ENCODE measurements at places on chromosomes 1 and 21.

GRCh38 chr1:53276153-53276901 lies 38.0 kb upstream of the MAGOH start:
- no peak for DNase-seq

DNA sequence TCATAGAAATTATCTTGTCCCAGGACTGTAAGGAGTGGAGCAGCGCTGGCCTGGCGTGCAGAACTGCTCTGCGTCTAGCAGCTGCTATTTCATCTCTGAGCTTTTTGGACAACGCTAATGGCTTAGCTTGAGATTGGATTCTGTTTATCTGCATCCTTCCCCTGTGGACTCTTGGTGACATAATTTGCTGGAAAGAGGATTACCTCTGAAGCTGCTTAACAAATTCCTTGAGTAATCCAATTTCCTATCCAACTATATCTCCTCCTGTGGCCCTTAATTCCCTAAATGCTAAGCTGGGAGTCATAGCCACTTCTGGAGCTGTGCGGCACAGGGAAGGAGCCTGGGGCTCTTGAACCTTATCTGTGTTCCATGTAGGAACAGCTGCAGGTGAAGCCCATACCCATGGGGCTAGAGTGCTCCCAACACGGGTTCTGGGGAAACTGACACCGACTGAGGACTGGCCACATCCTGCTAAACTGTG lies 43.2 kb downstream of the IL6R start:
- DNase-seq, result no peak

GRCh38 chr1:205832326-205832751 lies 17.6 kb downstream of the PM20D1 start:
- DNase-seq, result no peak

DNA sequence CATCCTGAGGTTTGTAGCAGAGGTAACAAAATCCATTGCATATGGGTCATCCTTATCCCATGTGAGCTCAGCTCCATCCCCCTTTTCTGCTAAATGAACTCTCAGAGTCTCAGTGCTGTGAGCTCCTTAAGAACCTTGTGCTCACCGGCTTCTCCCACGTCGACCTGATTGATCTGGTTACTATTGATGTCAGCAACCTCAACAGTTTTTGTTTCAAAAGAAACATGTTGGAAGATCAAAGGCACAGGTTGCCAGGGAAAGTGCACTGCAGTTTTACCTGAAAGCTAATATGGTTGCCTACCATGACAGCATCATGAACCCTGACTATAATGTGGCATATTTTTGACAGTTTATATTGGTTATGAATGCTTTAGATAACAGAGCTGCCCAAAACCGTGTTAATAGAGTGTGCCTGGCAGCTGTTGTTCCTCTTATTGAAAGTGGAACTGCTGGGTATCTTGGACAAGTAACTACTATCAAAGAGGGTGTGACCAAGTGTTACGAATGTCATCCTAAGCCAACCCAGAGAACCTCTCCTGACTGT lies 131.4 kb downstream of the HS2ST1 start:
- DNase-seq, result peak; percentile 15

GRCh38 chr21:46226146-46226545 lies 2.4 kb downstream of the LSS start:
- no peak for DNase-seq

- DNase-seq, result peak; percentile 95
Observed at GRCh38 chr1:85330214-85330631, 53.8 kb upstream of the BCL10 start.

DNA sequence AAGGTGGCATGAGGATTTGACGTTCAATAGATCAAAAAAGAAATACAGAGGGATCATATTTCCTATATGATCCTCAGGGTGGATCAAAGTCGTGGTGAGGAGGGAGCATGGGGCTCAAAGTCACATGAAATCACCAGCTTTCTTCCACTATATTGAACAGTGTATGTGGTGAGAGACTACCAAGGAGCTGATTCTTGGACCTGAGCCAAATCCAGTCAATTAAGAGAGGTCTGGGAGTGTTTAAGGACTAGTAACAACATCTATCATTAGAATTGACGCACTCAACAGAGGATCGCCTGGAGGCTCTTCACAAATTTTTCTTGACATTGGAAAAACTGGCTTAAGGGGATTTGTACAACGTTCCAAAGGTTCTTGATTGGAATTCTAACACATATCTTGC lies 267.7 kb upstream of the PROX1 start:
- no peak for DNase-seq

- no peak for DNase-seq
Observed at GRCh38 chr1:207941665-207942064, 30.7 kb upstream of the CD34 start.

DNA sequence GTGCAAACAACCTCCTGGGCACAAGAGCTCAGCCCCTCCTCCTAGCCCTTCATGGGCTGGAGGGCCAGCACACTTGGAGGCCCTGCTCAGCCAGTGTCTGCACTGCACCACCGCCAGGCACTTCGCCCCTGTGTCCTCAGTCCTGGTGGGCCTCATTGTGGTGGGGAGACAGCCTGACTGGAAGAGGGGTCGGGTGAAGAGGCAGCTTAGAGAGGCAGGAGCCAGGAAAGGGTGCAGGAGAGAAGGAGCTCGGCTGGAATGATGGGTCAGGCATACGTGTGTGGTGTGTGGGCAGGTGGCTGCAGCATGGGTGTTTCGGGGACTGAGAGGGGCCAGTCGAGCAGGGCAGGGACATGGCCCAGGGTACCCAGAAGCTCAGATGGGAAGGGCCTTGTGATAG lies 4.1 kb downstream of the WNT3A start:
- no peak for DNase-seq

GRCh38 chr1:49052102-49052501 lies 275.4 kb upstream of the BEND5 start:
- no peak for DNase-seq

- no peak for DNase-seq
Observed at GRCh38 chr1:54872036-54872331, 15.0 kb downstream of the DHCR24 start.

- peak; percentile 82 for DNase-seq
Observed at GRCh38 chr1:65435987-65436386, 15.5 kb downstream of the LEPR start.

DNA sequence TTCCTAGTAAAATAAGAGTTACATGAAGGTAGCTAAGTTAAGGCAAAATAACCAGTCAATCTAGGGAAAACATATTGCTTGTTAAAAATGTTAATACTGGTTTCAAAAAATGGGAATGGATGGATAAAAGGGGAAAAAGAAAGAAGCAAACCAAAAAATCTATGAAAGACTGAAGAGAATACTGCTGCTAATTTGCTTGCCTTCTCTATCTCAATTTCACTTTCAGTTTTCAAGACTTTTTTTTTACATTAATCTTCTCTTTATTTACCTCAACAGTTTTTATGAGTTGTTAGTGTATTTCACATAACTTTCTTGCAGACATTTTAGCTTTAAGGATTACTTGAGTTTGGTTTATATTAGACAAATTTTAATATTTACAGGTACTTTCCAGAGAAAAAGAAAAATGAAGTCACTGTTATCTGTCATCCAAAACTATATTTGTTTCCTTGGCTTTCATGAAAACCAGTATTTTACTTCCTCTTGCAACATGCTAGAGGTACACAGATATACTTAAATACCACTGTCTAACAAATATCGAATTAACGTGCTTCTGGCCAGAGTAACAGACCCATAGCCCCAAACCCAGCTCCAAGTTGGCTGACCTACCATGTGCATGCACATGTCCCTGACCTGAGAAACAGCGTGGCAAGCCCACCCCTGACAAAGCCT lies 70.7 kb downstream of the COL24A1 start:
- no peak for DNase-seq

GRCh38 chr1:61215676-61216289 lies 133.4 kb downstream of the NFIA start:
- no peak for DNase-seq

DNA sequence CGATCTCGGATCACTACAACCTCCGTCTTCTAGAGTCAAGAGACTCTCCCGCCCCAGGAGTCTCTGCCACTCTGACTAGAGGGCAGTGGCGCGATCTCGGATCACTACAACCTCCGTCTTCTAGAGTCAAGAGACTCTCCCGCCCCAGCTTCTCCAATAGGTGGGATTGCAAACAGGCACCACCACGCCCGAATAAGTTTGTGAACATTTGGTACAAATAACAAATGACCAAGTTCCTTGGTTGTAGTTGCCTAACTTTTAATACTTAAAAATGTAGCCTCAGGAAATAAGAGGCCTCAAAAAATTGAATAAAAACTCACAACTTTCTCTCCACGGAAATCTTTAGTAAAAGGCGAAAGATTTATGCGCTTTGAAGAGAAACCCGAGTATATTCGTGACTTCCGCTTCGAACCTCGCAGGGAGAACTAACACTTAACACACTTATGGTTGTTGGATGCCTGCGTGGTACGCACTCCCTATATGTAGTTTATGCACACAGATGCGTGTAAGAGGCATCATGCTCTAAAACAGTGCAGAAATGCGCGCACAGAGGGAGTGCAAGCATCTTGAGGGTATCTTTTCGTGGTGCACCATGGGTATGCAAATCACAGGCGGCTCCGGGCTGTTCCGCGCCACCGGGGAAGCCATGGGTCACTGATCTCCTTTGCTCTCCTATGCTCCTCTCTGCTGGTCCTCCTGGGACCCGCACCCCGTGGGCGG lies 11.4 kb downstream of the BTBD19 start:
- peak; percentile 98 for DNase-seq

- DNase-seq, result peak; percentile 40
Observed at GRCh38 chr1:94248956-94249688, 11.7 kb upstream of the ARHGAP29 start.

GRCh38 chr1:31625561-31626222 lies 8.2 kb downstream of the HCRTR1 start:
- DNase-seq, result peak; percentile 39

GRCh38 chr1:21514245-21514644 lies 5.0 kb downstream of the ALPL start:
- DNase-seq, result no peak

DNA sequence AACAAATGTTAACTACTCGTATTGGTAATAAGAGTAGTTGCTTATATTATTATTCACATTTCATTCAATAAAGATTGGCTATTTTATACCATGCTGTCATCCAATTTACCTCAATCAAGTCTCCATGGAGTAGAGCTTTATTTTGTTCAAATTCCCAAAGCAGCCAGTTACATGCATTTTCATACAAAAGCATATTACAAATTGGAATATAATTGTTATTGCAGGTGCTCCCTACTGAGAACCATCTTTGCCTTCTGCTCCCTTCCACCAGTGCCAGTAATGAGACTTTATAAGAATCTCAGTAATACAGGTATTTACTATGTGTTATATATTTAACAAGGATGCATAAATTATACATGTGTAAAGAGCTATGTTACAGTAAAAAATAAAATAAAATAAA lies 54.2 kb downstream of the FOXJ3 start:
- no peak for DNase-seq

DNA sequence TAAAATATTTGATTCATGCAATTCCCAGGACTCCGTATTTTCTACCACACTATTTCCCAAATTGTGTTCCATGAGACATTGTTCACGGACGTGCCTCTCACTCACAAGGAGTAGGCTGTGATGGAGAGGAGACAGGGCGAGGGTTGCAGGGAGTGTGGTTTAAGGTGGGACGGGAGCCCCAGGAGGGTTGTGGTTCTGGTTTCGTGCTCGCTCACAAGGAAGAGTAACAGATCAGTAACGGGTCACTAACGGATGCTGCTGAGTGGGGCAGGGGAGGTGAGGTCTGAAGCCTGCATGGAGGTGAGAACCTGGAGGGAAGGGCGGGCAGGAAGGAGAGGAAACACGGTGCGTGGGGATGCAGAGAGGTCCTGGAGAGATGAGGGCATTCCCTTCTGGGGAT lies 28.8 kb downstream of the TFF3 start:
- no peak for DNase-seq

GRCh38 chr1:219541946-219542345 lies 71.0 kb downstream of the ZC3H11B start:
- no peak for DNase-seq

GRCh38 chr1:206658981-206659273 lies 23.6 kb downstream of the DYRK3 start:
- no peak for DNase-seq

GRCh38 chr21:31929548-31929947 lies 56.7 kb downstream of the HUNK start:
- no peak for DNase-seq

GRCh38 chr1:6502000-6502891 lies 10.8 kb upstream of the PLEKHG5 start:
- DNase-seq, result no peak

DNA sequence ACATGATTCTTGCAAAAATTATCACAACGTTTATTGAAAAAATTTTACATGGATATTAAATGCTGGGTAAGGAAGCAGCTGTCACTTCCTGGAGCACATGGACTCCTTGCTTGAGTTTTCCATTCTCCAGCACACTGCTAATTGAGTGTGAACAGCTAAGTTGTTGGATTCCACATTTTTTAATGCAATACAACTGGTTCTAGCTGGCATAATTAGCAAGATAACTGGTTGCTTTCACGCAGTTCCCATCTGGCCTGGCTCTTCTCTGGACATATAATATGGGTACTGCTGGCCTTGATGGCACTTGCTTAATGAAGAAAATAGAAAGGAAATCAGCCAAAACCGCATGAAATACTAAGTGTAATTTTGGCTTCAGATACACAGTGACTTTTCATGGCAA lies 26.6 kb downstream of the RGS21 start:
- no peak for DNase-seq

- DNase-seq, result no peak
Observed at GRCh38 chr21:25967181-25967900, 203.2 kb downstream of the APP start.

DNA sequence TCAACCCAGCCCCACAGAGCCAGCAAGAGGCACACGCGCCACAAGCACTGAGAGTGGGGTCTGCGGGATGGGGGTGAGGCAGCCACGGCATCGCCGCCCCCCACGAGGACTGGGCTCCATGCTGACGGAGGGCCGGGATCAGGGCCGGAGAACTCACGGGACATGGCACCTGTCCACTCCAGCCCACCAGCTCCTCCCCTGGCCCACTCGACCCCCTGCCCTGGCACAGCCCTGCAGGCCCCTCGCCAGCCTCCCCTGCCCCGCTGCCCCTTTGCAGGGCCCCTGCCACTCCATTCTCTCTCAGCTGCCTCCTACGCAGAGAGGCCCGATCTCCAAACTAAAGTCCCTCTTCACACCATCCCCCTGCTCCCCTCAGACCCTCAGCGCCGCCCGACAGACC lies 134.0 kb downstream of the NPHP4 start:
- DNase-seq, result no peak

GRCh38 chr1:54926970-54927369 lies 40.0 kb upstream of the DHCR24 start:
- peak; percentile 39 for DNase-seq

- DNase-seq, result peak; percentile 16
Observed at GRCh38 chr1:39711104-39711965, 20.1 kb upstream of the HPCAL4 start.

- no peak for DNase-seq
Observed at GRCh38 chr1:217563179-217563578, 67.7 kb downstream of the GPATCH2 start.

DNA sequence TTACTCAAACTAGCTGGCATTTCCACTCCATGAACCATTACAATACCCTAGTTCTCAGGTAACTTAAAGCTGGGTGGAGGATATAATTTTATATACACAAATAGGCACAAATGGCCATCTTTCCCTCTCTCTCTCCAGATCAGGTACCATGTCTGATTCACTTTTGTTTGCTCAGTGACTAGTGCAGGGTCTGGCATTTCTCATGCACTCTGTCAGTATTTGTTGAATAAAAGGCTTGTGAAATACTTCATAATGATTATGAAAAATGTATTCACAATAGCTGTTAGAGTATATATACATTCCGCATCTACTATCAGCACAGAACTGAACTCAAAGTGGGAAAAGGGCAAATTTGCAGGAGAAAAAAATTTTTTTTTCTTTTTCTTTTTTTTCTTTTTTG lies 510.2 kb upstream of the USP24 start:
- peak; percentile 64 for DNase-seq

All from fibroblast of skin of scalp (primary cell).